ENCODE measurements at places on chromosomes 3 and 15. TPM values are rescaled to one million over a fixed set of nuclear protein-coding genes. Genes with fewer than 3 reads are reported as not detected.

The CAMKV gene
- total RNA-seq: not detected

The KNL1 gene
- 5.0 TPM for total RNA-seq

The TTC14 gene
- total RNA-seq: 33.4 TPM

The THBS1 gene
- total RNA-seq: 631 TPM

The PDZRN3 gene
- total RNA-seq: 47.5 TPM

The PIGZ gene
- total RNA-seq: 0.51 TPM

The CPEB1 gene
- total RNA-seq: 62.3 TPM

The EIF3J gene
- 34.8 TPM for total RNA-seq

The ERICH6 gene
- under 0.01 TPM for total RNA-seq

The CIP2A gene
- 10.1 TPM for total RNA-seq

The ZXDC gene
- 17.8 TPM for total RNA-seq

The ARL14 gene
- total RNA-seq: not detected

The LYZL4 gene
- total RNA-seq: not detected

The HHLA2 gene
- total RNA-seq: not detected

The GRK7 gene
- not detected for total RNA-seq

The CPLX3 gene
- total RNA-seq: not detected

The SUMF1 gene
- 50.0 TPM for total RNA-seq

The ROPN1 gene
- not detected for total RNA-seq

The CTXN2 gene
- not detected for total RNA-seq

All from fibroblast of lung (primary cell).